ENCODE measurements at places on chromosomes 6 and 20.
A peak's percentile ranks its signal among the peaks of the same experiment; 100 is the strongest.

- no peak for DNase-seq
Observed at GRCh38 chr6:33613795-33614168, 7.3 kb upstream of the ITPR3 start.

- no peak for DNase-seq
Observed at GRCh38 chr20:48747840-48748414, 79.9 kb downstream of the PREX1 start.

DNA sequence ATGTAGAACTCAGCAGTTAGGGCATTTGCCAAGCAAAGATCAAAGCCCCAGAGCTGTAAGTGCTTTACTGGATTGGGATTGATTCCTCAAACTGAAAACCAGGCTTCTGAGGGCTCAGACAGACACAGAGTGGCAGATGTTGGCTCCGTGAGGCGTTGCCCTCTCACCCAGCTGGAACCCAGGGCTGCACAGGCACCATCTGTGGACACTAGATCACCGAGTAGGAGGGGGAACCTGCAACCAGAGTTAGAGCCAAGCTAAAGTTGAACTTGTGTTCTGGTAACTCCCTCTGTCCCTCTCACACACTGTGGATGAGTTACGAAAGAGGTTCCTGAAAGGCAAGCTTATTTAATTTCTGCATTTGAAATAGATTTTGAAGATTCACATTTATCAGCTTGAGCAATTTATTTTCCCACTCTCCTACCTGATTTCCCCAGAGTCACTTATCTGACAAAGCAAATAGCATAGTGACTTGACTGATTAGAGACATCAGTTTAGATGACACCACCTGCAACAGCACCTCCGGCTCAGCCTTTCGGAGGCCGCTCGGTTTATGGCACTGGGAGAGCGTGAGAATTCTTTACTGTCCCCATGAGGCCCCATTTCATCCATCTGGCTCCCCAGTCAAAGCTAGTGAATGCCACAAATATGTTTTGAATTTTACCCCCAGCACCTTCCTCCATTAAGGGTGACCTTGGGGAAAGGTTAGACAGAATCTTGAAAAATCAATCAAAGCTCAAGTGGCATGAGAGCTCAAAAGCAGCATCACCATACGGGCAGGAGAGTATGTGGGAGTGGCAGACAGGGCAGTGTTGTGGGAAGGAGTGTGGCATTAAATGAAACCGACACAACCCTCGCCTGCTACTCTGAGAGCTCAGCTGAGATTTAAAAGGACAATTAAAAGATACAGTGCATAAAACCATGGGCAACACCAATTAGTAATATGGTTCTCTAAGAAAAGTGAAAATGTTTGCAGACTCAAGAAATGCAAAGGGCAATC lies 48.5 kb downstream of the RPF2 start:
- no peak for DNase-seq

GRCh38 chr6:124961777-124962638 lies at the start of gene RNF217:
RNF217 (plus strand) TSS chr6:124962437; CDS start chr6:124962545, 108 bp downstream.
- peak; percentile 28 for DNase-seq
